GM13977 (cell line): ENCODE measurements at places on chromosomes 11 and 22.

DNA sequence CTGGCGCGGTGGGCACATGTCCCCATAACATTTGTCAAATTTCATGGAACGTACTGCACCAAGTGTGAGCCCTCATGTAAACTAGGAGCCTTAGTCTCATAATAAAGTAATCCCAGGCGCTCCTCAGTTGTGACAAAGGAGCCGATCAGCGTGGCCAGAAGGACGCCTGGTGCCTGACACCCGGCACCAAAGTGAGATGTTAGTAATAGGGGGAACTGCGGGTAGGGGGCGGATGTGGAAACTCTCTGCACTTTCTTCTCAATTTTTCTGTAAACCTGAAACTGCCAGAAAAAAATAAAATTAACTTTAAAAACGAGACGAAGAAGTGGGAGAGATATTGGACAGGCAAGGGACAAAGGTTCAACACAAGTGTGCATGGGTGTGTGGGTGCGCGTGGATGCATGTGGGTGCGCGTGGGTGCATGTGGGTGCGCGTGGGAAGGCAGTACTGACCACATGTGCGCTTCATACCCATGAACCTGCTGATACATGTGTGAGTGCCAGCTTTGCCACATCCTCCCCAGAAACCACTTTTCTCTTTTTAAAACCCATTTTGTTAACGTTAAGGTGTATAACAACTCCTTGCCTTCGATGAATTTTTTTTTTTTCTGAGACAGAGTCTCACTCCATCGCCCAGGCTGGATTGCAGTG, 55.4 kb upstream of the LINC01488 start:
- DNase-seq: no peak

GRCh38 chr22:48475661-48476345, 1351.9 kb downstream of the BRD1 start:
- DNase-seq: no peak

GRCh38 chr11:33787076-33787475, 12.8 kb upstream of the FBXO3 start:
- DNase-seq: no peak

GRCh38 chr11:96162816-96163499, 180.0 kb downstream of the MAML2 start:
- DNase-seq: no peak

- DNase-seq: no peak
Observed at GRCh38 chr22:22352371-22352999, 107.9 kb downstream of the VPREB1 start.

DNA sequence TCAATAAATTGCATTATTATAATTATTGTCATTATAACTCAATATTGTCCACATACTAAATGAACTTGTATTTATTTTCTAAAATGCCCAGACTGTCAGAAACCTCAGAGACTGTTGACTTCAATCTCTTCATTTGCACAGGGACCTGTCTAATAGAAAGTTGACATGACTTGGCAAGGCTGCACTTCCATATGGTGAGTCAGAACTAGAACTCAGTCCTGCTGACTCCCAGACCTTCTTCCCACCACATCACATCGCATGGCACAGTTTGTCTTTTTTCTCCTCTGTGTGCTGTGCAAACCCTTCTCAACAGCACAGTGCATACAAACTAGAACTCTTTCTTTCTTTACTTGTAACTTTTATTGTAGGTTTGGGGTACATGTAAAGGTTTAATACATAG, 215.1 kb upstream of the BLID start:
- no peak for DNase-seq

GRCh38 chr11:21771097-21771496, 421.8 kb upstream of the ANO5 start:
- DNase-seq: no peak

- no peak for DNase-seq
Observed at GRCh38 chr11:132234878-132235277, 864.5 kb downstream of the NTM start.

DNA sequence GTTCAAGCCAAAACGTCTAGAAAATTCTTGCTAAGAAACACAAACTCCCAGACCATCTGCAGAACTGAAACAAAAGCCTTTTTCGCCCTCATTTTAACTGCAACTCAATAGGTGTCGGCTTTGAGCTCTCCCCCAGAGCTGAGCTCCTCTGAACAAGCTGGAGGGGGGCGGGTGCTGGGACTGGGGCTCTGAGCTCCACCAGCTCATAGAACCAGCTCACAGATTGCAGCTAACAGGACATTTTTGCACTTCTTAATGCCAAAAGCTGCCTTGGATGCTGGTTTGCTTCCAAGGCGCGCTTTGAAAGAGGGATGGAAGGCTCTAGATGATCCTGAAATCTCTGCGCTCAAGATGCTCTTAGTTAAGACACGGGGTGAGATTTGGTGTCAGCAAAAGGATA, 6.0 kb upstream of the YWHAH start:
- DNase-seq: no peak

- no peak for DNase-seq
Observed at GRCh38 chr11:2267851-2268728, 2.3 kb downstream of the ASCL2 start.

DNA sequence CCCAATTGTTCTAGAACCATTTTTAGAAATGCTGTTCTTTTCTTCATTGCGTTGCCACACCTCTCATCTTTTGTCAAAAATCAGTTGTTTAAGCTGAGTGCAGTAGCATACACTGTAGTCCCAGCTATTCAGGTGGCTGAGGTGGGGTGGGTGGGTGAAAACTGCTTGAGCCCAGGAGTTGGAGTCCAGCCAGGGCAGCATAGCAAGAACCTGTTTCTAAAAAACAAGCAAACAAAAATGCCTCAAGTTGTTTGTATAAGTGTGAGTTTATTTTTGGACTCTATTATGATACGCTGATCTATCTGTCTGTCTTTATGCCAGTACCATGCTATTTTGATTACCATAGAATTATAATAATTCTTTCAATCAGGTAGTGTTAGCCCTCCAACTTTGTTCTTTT, 62.5 kb upstream of the RRM1 start:
- DNase-seq: no peak

- DNase-seq: no peak
Observed at GRCh38 chr11:46865340-46865739, 19.3 kb upstream of the CKAP5 start.

- DNase-seq: peak; percentile 71
Observed at GRCh38 chr11:63813563-63814382, 517 bp downstream of the SPINDOC start.

GRCh38 chr11:66768818-66769217, 39.8 kb upstream of the SPTBN2 start:
- DNase-seq: no peak

- no peak for DNase-seq
Observed at GRCh38 chr11:40998920-40999319, 460.5 kb downstream of the LRRC4C start.

DNA sequence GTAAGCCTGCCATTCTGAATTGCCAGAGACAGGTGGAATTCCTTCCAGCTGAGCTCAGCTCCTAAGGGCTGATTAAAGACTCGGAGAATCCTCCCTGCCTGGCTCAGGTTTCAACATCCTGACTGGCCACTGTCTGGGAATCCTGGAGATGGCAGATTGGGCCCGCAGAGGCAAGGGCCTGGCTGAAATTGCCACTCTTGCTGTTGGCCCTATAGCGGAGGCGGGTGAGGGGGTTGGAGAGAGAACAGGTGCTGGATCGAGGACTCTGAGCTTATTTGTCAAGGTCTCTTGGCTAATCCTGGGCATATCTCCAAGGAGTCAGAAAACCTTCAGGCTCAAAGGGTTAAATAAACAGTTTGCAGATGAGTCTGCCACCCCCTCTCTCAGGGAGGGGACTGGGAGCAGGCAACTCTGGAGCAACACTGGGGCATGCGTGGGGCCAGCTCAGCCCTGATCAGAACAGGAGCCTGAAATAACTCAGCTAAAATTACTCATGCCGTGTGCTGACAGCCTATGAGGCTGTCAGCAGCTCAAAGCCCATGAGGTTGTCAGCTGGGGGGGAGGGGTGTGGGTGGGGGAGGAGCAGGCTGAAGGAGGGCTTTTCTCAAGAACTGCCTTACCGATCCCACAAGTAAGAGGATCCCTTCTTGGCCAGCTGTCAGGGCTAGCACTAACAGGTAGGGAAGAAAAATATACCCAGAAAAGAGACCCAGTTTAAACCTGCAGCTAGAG, 14.7 kb upstream of the MFRP start:
- peak; percentile 59 for DNase-seq

DNA sequence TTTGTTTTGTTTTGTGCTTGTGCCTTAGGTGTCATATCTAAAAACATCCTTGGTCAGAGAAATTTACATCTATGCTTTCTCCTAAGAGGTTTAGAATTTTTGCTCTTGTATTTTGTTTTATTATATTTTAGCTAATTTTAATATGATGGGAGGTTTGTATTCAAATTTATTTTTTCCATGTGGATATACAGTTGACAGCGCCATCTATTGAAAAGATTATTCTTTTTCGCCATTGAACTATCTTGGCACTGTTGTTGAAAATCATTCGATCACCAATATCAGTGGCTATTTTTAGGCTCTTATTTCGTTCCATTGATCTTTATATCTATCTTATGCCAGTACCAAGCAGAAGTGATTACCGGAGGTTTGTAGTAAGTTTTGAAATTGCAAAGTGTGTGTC, 510.3 kb downstream of the BRD1 start:
- DNase-seq: no peak

DNA sequence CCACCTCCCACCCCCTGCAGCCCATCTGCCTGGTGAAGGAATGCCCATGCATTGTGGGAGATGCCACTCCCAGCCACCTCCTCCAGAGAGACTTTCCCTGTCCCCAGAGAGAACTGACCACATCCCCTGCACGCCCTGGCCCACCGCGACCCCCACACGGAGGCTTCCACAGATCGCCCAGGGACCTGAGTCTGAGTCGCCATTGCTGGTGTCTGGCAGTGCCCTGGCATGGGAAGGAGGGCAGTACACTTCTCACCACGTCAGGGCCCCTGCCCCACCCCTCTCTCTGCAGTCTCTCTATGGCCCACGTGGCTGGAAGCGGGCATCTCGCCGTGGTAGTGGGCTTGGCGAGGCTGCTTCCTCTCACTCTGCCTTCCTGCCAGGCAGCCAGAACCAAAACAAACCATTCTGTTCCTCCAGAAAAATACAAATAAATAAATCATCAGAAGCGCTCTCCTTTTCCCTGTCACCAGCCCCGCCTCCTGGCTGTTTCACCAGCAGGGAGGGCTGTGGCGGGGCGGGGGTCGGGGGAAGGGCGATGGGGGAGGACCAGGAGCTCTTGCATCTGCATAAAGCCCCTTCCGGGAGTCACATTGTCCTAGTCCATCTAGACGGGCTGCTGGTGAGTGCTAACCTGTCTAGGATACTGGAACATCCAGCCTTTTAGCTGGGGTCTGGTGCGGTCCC, 20.9 kb downstream of the SHISAL1 start:
- DNase-seq: no peak

GRCh38 chr11:76685831-76686230, 15.3 kb upstream of the LRRC32 start:
- DNase-seq: no peak

- no peak for DNase-seq
Observed at GRCh38 chr11:88402192-88402715, 64.7 kb upstream of the CTSC start.

DNA sequence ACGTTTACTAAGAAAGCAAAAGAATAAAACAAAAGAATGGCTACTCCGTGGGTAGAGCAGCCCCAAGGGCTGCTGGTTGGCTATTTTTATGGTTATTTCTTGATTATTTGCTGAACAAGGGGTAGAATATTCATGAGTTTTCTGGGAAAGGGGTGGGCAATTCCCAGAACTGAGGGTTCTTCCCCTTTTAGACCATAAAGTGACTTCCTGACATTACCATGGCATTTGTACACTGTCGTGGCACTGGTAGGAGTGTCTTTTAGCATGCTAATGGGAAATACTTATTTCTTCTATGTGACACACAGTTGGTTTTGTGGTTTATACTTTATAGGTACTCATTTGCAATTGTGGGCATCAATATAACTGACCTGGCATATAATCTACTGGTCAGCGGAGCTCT, 56.3 kb downstream of the SLN start:
- no peak for DNase-seq

GRCh38 chr11:850775-851763, 8.4 kb downstream of the TSPAN4 start:
- peak; percentile 72 for DNase-seq

DNA sequence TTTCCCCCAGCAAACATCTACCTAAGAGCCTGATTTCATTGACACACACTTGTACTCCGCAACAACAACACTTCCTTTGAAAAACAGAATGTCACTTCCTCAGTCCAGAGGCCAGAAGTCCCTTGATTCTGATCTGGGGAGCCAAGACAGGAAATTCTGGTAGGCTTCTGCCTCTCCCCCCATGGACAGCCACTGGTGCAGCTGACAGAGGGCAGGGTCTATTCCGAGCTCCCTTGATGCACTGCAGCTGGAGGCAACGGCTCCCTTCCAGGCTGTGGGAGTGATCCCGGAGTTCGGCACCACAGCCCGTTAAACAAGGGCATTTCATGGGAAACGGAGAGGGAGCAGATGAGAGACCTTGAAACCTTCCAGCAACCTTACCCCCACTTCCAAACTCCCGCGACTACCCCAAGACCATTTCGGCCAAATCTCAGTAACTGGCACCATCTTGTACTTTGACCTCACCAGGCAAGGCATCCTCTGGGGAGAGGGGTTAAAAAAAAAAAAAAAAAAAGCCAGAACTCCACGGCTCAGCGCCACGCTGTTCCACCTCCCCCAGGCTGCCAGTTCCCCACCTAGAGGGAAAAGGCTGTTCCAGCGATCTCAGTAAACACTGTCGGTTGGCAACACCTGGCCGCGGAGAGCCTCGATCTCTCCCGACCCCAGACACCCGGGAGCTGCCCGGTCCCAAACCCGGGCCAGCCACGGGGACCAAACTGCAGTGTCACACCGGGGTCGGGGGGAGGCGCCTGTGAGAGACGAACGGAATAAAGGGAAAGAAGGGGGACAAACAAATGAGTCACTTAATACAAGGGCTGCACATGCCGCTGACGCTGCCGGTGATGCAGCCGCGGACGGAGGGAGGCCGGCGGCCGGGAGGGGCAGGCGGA, 1.1 kb downstream of the GAB2 start:
- peak; percentile 82 for DNase-seq

- DNase-seq: no peak
Observed at GRCh38 chr11:78085972-78086371, 6.3 kb upstream of the NDUFC2 start.

DNA sequence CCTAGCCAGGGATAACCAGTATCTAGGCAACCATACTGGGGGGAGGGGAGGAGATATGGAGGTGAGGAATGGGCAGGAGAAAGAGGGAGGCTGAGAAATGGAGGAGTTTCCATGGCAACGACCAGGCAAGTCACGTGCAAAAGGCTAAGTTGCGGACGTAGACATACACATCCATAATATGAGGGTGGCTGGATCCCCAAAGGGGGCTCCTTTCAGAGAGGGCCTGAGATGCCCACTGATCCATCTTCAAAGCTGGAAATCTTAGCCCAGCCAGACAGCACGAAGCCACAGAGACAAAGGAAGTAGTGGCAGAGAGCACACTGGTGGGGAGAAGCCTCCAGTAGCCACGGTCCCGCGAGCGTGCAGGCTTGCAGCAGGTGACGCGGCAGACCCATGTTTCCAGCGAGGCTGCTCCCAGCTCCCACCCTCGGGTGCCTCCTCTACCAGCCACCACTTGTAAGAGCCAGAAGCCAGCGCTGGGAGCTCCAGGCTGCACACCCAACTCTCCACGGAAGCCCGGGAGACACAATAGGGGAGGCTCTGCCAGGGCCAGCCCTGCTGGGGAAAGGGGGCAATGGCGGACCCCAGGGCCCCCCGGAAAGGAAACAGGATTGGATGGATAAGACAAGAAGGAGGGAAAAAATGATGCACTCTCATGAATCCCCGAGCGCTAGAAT, 938 bp downstream of the FXYD6 start:
- no peak for DNase-seq

GRCh38 chr22:33909911-33910310, 10.4 kb downstream of the LARGE1 start:
- no peak for DNase-seq
